ENCODE measurements at places on chromosomes 5 and 9. TPM values are rescaled to one million over a fixed set of nuclear protein-coding genes. Genes with fewer than 3 reads are reported as not detected.

Gene ROR2
- total RNA-seq, result 0.66 TPM

Gene ISL1
- not detected for total RNA-seq

DNA sequence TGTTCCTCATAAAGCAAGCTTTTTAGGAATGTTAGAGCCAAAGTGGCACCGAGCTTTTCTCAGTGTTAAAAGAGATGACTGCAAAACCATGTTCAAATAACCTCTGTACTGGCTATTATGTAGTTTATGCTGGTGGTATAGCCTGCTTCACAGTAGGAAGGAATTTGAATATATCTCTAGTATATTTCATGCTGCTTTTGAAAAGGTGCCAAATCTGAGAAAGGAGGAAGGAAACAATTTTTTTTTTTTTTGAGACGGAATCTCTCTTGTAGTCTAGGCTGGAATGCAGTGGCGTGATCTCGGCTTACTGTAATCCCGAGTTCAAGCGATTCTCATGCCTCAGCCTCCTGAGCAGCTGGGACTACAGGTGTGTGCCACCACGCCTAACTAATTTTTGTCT is 13.5 kb downstream of the CREBRF start:
- no peak for DNase-seq

- no peak for DNase-seq
These were observed 60.8 kb downstream of the ECPAS start for GRCh38 chr9:111423389-111423788.

GRCh38 chr5:134449167-134449566 is 37.5 kb upstream of the CDKN2AIPNL start:
- DNase-seq, result no peak

All from SJSA1 (cell line).